ENCODE measurements at places on chromosomes 13 and 19.
A peak's percentile ranks its signal among the peaks of the same experiment; 100 is the strongest.

DNA sequence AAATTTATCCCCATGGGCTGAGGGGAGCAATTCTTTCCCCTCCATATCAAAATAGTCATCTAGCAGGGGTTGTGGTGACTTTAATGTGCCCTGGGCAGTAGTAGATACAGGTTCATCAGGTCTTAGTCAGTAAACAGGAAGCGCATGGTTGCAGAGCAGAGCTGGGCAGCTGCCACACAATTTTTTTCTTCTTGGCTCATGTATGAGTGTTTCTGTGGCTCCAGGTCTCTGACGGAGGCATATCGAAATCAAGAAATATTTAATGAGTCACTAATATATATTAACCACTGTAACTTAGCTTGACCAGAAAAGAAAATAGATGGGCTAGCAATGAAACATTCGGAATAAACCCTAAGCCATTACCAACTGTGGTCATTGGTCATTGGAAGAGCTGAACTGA, 68.4 kb upstream of the UBL3 start:
- DNase-seq: no peak

DNA sequence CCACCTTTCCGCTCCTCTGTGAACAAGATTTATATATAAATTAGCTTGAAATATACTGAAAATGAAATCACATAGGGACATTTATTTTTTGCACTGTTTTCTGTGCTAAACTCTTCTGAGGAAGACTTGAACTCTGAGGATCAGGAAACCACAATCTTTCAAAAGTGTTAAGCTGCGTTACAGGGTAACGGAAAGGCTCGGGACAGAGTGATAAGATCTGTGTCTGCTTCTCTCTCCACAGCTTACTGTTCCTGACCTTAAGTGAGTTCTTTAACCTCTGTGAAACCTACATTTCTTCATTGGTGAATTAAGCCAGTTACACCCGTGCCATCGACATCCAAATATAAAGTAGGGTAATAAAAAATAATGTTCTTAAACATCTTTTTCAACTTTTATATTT, 38.9 kb downstream of the DACH1 start:
- no peak for DNase-seq

GRCh38 chr13:30850204-30850866, 55.7 kb upstream of the MEDAG start:
- no peak for DNase-seq

GRCh38 chr13:112777637-112778406, 88.0 kb downstream of the ATP11A start:
- no peak for DNase-seq

DNA sequence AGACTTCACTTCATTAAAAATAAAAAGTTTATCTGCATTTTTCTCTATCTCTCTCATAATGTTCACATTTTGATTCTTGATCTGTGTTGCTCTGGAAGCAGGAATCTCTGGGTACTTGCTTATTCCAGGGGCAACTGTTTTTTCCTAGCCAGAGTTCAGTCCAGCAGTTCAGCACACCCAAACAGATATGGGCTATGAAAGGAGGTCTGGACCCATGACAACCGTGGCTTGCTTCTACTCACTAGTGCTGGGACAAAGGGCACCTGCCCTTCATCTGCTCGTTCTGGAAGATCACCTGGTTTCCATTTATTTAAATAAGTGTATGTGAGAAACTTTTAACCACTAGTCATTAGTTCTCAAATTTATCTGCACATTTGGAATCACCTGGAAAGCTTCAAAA, 36.0 kb downstream of the POLR1D start:
- DNase-seq: no peak

DNA sequence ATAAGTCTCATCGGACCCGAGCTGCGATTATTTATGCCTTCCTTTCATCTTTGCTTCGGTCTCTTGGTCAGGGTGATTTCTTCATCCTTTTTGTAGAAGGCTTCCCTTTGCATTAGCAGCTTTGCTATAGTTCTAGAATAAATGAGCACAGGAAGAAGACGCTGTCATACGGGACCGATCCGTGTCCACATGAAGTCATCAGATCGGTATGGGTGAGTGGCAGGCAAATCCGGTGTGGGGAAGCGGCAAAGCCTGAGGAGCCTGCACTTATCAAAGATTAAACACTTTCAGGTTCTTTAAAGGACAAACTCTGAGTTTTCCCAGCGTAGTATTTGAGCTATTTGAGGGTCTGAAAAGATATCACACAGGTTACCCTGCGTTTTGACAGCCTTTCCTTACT, 119.3 kb downstream of the IRS2 start:
- no peak for DNase-seq

DNA sequence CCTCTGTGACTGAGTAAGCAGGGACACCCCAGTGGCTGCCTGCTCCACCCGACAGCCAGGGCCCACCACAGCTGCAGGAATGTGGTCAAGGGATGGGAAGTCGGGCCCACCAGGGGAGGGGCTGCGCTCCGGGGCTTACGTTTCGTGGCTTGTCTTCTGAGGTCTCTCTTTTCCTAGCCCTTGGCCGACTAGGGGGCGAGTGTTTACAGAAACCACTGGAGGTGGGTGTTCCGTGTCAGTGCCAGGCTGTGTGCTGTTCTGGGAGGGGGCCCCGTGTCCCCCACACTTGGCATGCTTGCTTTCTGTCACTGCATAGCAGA, 4.5 kb downstream of the ADAT3 start:
- DNase-seq: no peak

- peak; percentile 47 for DNase-seq
Measured at GRCh38 chr19:46714444-46715106, 2.3 kb downstream of the PRKD2 start.

DNA sequence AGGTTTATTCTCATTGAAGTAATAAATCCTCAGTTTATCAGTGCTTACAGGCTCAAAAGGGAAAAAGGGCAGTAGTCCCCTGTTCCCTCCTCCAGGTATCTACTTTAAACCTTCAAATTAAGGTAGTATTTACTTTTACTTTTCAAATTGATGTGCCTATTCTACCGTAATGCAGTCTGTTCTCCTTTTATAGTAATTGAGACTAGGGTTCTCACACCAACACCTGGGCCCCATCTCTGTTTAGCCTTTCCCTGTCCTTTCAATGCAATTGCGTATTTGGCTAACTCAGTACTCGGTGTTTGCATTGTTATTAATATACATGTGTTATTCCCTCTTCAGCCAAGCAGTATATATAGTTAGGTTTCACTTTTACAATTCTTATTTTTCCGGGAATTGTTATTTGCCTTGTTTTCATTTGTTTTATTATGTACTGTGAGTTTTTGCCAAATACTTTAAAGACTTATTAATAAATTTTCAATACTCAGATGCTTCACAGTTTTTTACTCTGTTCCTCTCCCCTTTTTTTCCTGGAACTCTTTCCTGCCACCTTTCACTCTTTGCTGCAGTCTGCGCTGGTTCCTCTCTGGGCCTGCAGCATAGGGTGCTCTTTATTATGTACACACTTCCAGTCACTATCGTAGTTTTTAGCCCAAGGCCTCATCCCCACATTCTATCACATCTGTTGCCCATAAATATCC, 30.3 kb downstream of the USPL1 start:
- DNase-seq: no peak

DNA sequence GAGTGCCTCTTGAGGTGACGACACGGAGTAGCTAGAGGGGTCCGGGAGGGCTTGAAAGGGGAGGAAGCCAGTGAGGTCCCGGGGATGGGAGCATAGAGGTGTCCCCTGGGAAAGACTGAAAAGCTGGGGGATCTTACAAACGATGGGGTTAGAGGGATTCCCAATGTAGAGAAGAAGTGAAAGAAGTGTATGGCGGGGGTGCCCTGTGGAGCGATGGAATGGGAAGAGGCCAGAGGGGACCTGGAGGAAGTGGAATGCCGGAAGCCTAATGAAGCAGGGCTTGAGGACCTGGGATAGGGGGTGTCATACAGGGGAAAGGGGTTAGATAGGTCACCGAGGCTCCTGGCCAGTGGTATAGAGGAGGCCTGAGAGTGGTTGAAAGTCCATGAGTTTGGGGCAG, 580 bp downstream of the AP2A1 start:
- DNase-seq: no peak

- no peak for DNase-seq
Measured at GRCh38 chr19:18999896-19000620, 33.3 kb downstream of the SUGP2 start.

DNA sequence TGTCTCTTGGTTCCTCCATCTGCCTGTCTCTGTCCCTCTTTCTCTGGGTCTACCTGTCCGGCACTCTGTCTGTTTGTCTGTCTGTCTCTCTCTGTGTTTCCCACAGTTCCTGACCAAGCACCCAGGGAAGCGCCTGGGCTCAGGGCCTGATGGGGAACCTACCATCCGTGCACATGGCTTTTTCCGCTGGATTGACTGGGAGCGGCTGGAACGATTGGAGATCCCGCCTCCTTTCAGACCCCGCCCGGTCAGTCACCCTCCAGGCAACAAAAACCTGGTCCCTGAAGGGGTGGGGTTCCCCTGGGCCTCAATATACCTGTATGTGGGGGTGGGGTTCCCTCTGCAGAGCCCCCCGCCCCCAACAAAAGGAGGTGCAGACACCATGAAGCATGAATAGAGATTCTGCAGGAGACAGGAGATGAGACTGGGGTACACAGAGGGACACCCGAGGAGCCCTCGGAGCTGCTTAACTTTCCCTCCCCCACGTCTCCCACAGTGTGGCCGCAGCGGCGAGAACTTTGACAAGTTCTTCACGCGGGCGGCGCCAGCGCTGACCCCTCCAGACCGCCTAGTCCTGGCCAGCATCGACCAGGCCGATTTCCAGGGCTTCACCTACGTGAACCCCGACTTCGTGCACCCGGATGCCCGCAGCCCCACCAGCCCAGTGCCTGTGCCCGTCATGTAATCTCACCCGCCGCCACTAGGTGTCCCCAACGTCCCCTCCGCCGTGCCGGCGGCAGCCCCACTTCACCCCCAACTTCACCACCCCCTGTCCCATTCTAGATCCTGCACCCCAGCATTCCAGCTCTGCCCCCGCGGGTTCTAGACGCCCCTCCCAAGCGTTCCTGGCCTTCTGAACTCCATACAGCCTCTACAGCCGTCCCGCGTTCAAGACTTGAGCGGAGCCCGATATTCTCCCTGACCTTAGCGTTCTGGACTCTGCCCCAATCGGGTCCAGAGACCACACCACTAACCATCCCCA, 2.6 kb upstream of the CACNG7 start:
- DNase-seq: peak; percentile 57

DNA sequence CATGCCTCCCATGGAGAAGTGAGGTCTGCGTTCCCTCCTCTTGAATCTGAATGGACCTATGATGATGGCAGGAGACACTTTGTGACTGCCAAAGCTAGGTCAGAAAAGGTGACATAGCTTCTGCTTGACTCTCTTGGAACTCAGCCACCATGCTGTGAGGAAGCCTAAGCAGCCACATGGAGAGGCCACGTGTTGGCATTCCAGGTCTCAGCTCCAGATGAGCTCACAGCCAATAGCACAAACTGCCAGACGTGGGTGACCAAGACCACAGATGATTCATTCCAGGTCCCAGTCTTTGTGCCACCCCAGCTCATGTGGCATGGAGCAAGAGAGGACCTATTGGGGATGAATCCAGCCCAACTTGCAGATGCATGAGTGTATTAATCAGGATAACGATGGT, 8.7 kb upstream of the GGACT start:
- DNase-seq: no peak

DNA sequence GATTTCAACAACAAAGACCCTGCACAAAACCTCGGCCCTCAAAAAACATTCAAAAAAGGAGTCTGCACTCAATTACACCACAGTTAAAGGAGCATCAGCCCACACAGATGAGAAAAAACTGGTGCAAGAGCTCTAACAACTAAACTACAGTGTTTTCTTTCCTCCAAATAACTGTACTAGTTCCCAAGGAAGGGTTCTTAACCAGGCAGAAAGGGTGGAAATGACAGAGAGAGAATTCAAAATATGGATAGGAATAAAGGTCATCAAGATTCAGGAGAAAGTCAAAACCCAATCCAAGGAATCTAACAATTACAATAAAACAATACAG, 176.4 kb upstream of the TRPC4 start:
- DNase-seq: no peak

DNA sequence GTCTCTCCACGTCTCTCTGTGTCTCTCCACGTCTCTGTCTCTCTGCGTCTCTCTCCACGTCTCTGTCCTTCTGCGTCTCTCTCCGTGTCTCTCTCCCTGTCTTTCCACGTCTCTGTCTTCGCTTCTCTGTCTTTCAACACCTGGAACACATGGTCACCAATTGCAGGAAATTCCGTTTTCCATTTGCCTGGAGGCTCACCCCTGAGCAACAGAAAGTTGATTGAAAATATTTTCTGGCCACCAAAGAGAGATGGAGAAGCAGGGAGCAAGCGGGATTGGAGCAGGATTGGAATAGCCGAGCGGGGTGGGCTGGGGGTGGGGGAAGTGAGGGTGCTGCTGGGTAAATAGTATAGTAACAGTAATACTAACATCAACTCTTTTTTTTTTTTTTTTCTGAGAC, 1.7 kb downstream of the KANK2 start:
- no peak for DNase-seq

DNA sequence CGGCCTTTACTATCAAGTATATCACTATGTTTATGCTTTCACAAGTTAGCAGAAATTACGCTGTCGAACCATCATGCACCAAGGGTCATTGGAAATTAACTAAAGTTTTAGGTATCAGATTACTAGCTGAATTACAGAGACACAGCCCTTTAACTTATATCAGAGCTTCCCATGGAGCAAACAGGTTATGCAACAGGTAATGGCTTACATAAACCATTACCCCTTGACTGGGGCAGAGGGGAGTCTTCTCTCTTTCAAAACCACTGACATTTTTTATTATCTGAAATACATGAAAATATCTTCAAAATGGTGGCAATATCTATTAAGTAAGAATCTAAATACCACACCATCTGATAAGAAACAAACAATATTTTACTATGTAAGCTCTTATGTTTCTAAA, 1692.9 kb upstream of the SLC10A2 start:
- no peak for DNase-seq

- DNase-seq: no peak
Measured at GRCh38 chr13:66859934-66860877, 369.9 kb downstream of the PCDH9 start.

- no peak for DNase-seq
Measured at GRCh38 chr19:19403373-19403901, 2.0 kb upstream of the GATAD2A start.

- DNase-seq: no peak
Measured at GRCh38 chr19:10206226-10206885, 11.6 kb upstream of the DNMT1 start.

DNA sequence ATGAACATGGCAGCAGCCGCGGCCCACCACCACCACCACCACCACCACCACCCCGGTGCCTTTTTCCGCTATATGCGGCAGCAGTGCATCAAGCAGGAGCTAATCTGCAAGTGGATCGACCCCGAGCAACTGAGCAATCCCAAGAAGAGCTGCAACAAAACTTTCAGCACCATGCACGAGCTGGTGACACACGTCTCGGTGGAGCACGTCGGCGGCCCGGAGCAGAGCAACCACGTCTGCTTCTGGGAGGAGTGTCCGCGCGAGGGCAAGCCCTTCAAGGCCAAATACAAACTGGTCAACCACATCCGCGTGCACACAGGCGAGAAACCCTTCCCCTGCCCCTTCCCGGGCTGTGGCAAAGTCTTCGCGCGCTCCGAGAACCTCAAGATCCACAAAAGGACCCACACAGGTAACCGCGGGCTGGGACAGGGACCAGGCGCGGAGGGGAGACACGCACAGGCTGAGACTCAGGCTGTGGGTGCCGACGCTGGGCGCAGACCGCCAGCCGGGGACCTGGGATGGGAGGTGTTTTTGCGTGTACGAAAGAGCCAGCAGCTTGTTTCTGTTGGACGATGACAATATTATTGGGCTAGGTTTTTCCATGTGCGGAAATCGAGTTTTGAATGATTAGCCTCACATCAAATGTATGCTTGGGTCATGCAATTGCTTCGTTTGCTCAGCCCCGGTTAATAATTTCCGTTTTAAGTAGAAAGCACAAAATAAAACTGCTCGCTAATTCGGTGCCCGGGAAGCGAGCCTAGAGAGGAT, 1.3 kb downstream of the ZIC2 start:
- no peak for DNase-seq

- no peak for DNase-seq
Measured at GRCh38 chr19:51124729-51125128, at the start of gene SIGLEC9. Gene SIGLEC9 (plus strand): TSS chr19:51124906. CDS start chr19:51124975, 69 bp downstream.
